Stimulated activated CD8-positive, alpha-beta memory T cell treated with anti-CD3 and anti-CD28 coated beads, Interleukin-4, amount 100 ng/mL, for 1 hour (primary cell): ENCODE measurements at places on chromosomes 3 and 15.

- DNase-seq, result peak; percentile 41
Measured at GRCh38 chr15:79923079-79923514, 26.3 kb upstream of the MTHFS start.

GRCh38 chr3:98584547-98584946 is 8.9 kb downstream of the CPOX start:
- no peak for DNase-seq

DNA sequence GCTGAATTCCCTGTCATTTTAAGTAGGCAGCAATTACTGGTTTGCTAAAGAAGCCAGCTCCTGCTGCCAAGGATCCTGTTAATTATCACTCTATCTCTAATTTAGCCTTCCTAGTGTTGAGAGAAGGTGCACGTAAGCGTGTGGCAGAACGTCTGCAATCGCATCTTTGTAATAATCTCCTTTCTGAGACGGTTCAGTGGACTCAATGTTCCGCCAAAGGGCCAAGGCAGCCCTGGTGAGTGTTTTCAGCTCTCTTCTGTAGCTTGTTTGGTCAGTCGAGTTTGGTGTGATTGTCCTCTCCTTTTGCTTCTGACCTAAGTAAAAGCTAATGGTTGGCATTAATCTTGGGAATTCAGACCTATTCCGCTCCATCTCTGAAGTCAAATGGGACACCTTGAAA is 24.2 kb downstream of the MITF start:
- DNase-seq, result no peak

GRCh38 chr15:80730926-80731325 is 35.8 kb downstream of the ABHD17C start:
- DNase-seq, result no peak

GRCh38 chr3:17765819-17766472 is 23.5 kb upstream of the TBC1D5 start:
- no peak for DNase-seq

DNA sequence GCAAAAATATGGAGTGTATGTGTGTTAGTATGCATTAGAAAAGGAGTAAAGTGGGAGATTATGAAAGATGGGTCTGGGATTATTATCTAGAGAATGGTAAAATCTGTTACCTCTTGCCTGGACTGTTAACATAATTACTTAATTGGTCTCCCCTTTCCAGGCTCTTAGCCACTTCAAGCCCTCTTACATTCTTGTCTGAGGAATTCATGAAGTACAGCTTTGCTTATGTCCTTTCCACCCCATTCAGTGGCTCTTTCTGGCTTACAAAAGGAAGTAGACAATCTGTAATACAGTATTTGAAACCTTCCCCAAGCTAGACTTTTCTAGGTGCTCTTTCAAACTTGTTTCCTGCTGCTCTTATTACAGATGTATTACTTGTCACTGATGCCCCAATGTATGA is 129.8 kb downstream of the MBNL1 start:
- no peak for DNase-seq
